ENCODE measurements at places on chromosomes 12 and 14.

DNA sequence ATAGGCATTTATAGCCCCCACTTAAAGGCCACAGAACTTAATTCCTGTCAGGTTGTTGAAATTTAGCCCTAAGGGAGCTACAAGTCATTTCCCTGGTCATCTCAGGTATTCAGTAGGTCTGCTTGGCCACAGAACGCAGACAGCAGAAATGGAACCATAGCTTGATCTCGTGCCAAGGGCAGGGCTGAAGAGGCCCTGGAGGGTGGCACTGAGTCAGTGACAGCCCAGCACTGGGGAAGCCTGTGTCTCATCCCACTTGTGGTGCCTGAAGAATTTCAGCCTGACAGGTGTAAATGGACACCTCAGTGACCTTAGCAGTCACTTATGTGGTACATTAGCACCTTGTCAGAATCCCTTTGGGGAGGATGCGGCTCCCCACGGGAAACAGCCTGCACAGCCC lies 6.6 kb downstream of the PRKAB1 start:
- no peak for DNase-seq
- H3K27ac ChIP-seq, result no peak overlapping the region
- no peak overlapping the region for H3K4me3 ChIP-seq
- no peaks in the 10 kb centered on the region for H3K27me3 ChIP-seq
- H3K4me1 ChIP-seq, result no peaks in the 10 kb centered on the region
- H3K36me3 ChIP-seq, result peaks cover 59% of the 10 kb centered on the region

- H3K27me3 ChIP-seq, result no peaks in the 10 kb centered on the region
- no peak overlapping the region for H3K27ac ChIP-seq
- H3K4me1 ChIP-seq, result no peaks in the 10 kb centered on the region
Observed at GRCh38 chr14:81176241-81176640, 44.5 kb downstream of the GTF2A1 start.

DNA sequence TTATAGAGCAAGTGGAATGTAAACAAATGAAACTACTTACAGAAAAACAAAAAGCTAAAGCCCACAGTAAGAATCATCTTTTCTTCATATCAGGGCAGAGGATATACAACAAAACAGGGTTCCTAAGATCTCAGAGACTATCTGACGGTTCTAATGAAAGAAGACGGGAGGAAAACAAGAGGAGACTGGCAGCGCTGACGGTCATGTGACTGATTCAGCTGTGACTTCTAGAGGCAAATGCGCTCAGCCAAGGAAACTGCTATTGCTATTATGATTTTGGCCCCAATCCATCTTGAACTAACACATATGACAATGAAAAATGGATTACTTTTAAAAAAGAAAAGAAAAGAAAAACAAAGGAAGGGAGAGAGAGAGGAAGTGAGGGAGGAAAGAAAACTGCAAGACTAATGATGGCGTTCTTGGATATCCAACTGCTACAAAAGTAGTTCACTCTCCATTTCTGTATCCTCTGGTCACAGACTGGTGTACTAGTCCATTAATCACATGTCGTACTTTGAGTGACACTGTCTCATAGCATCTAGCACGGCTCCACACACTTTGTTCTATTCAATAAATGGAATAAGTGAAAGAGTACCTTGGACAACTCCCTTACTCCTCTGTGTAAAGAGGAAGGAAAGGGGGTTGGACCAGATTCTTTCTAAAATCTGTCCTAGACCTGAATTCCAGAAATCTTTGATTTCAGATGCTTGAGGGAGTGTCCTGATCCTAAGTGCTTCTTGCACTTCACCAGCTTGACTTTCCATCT lies 119.3 kb downstream of the DAD1 start:
- H3K27ac ChIP-seq, result no peak overlapping the region
- no peaks in the 10 kb centered on the region for H3K36me3 ChIP-seq
- no peak for DNase-seq

- H3K27ac ChIP-seq, result no peak overlapping the region
- no peaks in the 10 kb centered on the region for H3K27me3 ChIP-seq
- H3K4me1 ChIP-seq, result no peaks in the 10 kb centered on the region
- H3K36me3 ChIP-seq, result no peaks in the 10 kb centered on the region
- no peak overlapping the region for H3K4me3 ChIP-seq
- DNase-seq, result no peak
Observed at GRCh38 chr12:71558445-71558844, 105.2 kb downstream of the ZFC3H1 start.

GRCh38 chr12:64124511-64125197 lies 97.4 kb downstream of the KICS2 start:
- no peaks in the 10 kb centered on the region for H3K4me1 ChIP-seq
- no peaks in the 10 kb centered on the region for H3K27me3 ChIP-seq
- H3K4me3 ChIP-seq, result no peak overlapping the region
- H3K27ac ChIP-seq, result no peak overlapping the region
- DNase-seq, result no peak

All from H1 (cell line).